ENCODE measurements at places on chromosomes 5 and 9.

DNA sequence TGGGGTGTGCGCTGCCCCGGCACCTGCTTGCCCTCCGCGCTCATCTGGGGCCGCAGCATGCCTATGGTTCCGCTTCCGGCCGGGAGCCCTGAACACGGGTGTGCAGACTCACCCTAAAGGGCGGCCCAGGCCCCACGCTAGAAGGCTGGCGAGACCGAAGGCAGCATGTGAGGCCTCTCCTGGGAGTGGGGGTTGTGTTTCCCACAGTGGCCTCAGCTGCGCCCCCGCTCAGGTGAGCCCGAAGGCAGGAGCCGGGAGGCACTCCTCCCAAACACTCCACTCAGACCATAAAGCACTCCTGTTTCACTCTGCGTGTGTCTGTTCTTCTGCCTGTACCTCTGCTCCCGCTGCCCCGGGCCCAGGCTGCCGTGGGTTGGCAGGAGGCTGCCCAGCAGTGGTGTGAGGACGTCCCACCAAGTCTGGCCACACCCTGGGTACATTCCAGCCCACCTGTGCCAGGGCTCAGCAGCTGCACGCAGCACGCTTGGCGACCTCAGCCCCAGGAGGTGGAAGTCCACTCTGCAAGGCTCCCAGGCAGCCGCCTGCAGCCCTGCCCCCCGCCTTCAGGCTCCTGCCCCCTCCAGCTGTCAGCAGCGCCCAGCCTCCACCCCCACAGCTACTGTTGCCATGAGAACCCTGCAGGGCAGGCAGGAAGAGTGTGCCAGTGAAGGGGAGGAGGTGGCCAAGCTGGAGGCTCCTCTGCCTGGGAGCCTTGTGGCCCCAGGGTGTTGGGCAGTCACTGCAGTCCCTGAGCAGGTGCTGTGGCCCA, 1.2 kb upstream of the AJM1 start:
- no peak for DNase-seq

DNA sequence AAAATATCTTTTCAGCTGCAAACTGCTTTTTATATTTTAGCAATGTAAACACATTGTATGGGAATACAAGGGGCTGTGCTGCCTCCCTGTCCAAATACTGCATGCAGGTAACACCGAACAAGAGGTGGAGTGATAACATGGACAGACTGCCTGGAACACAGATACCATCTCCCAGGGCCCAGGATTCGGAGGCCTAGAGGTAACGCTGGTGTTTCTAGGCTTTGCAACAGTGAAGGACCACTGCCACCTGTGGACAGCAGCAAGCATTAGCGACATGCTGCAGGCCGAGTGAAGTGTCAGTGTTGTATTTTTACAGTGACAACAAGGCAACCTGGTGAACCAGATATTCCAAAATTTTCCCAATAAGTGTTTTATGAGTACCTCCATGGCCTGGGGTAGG, 379.1 kb downstream of the DMRT2 start:
- DNase-seq, result no peak

DNA sequence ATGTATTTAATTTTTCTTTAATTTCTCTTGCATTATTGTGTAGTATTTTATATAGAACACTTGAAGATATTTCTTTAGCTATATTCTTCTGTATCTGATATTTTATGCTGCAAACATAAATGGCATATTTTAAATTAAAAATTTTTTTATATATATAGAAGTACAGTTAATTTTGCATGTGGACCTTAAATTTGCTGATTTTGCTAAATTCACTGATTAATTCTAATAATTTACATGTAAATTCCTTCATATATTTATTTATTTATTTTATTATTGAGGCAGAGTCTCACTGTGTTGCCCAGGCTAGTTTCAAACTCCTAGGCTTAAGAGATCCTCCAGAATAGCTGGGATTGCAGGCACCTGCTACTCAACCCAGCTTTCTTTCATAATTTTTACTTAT, 276.9 kb downstream of the PRR16 start:
- DNase-seq, result no peak

DNA sequence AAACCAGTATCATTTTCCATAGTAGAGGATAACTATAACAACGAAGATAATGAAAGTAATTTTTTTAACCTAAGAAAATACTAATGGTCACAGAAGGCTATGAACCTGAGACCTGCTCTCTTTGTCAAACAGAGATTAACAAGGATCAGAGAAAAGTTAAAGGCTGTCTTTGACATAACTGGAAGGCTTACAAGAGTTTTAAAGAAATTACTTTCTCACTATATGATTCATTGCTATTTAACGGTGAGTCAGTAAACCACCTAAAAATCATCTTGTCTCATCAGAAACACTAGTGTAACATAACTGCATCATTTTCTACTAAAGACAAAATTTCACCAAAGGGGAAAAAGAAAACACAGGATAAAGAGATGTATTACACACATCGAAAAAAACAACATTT, 19.3 kb downstream of the MLANA start:
- DNase-seq, result no peak

- no peak for DNase-seq
Measured at GRCh38 chr5:106423109-106423897, 1247.4 kb downstream of the EFNA5 start.

DNA sequence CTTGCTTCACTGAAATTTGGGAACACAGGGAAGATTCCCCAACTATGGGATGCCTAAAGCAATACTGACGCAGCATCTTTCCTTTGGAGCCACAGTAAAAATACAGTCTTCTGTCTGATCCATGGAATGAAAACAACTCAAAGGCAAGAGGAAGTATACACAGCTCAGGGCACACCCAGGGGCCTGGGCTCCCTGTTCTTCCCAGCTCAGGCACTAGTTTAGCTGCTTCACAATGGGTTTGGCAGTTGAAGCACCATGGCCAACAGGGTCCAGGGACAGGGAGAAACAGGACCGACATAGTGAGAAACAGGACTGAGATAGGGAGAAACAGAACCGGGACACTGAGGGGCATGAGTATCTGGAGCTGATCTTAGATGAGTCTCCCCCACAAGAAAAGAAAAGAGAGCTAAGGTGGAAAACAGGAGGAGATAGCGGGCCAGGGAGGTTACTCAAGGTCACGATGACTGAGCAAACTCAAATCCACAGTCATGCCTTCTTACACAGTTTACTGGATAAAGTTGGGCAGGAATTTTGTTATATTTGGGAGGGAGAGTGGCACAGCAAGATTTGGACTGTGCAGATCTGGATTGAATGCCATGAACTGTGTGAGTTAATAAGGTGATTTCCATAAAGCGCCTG, 198.8 kb downstream of the SMARCA2 start:
- no peak for DNase-seq

- no peak for DNase-seq
Measured at GRCh38 chr5:116144103-116144502, 59.3 kb downstream of the COMMD10 start.

DNA sequence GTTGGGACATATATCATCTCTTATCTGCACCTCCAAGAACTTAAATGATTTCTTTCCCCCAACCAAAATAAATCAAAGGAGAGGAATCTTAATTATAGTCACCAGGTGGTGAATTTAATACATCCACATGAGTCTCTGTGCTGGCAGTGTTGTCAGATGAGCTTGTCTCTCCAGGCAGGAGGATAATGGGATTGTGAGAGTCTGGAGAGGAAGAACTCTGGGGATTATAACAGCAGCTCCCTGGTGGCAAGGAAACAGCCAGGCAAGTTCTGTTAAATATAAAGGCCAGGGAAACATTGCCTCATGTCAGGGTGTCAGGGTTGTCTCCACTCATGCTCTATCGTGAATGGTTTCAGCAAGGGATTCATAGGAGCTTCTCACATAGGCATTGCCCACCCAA, 80.8 kb downstream of the TLR4 start:
- DNase-seq, result no peak

- DNase-seq, result no peak
Measured at GRCh38 chr9:136728548-136729123, 14.1 kb downstream of the LCN10 start.
